H1 (cell line): ENCODE measurements at places on chromosomes 11 and 22.

DNA sequence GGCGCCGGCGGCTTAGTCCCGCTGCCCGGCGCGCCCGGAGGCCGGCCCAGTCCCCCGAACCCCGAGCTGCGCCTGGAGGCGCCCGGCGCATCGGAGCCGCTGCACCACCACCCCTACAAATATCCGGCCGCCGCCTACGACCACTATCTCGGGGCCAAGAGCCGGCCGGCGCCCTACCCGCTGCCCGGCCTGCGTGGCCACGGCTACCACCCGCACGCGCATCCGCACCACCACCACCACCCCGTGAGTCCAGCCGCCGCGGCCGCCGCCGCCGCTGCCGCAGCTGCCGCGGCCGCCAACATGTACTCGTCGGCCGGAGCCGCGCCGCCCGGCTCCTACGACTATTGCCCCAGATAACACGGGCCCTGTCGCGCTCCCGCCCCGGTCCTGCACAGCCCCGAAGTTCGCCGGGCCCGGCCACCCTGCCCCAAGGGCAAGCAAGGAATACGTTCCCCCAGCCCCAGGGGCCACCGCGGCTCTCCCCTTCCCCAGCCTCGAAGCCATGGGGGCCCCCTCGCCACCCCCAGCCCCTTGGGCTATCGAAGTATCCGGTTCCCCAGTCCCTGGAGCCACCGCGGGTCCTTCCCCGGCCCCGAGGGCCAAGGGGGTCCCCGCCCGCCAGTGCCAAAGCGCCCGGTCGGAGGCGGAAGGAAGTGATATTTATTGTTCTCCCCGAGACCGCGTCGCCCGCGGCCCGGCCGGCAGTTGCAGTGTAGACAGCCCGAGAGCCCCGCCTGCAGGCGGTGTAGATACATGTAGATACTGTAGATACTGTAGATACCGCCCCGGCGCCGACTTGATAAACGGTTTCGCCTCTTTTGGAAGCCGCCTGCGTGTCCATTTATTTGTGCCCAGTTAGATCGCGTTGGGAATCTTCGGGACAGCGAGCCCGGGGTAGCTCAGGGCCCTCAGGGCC lies 6.2 kb downstream of the TBX1 start:
- H3K36me3 ChIP-seq: no peaks in the 10 kb centered on the region
- no peak overlapping the region for H3K27ac ChIP-seq
- peak; percentile 87 for DNase-seq

- H3K4me3 ChIP-seq: peak overlapping the region; percentile 90
- H3K4me1 ChIP-seq: no peaks in the 10 kb centered on the region
- no peaks in the 10 kb centered on the region for H3K27me3 ChIP-seq
- H3K27ac ChIP-seq: peak overlapping the region; percentile 99
- peaks cover 17% of the 10 kb centered on the region for H3K36me3 ChIP-seq
Measured at GRCh38 chr11:57668434-57668782, 494 bp downstream of the ZDHHC5 start.

DNA sequence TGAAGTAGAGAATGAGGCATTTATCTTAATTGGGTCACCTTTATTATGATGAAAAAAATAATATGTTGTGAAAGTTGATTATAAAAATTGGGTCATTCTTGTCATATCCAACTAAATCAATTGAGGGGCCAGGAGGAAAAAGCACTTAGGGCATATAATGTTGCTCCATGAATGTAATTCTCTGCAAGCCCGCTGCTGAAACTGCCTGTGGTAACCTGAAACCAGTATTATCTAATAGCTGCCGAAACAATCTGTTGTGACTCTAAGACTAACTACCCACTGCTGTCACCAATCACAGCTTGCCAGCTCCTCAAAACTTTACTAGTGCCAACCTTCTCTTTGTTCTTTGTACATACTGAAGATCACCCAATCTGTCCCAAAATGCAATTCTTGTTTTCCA lies 115.8 kb downstream of the ATG16L2 start:
- no peaks in the 10 kb centered on the region for H3K36me3 ChIP-seq
- no peak overlapping the region for H3K27ac ChIP-seq
- no peak for DNase-seq

DNA sequence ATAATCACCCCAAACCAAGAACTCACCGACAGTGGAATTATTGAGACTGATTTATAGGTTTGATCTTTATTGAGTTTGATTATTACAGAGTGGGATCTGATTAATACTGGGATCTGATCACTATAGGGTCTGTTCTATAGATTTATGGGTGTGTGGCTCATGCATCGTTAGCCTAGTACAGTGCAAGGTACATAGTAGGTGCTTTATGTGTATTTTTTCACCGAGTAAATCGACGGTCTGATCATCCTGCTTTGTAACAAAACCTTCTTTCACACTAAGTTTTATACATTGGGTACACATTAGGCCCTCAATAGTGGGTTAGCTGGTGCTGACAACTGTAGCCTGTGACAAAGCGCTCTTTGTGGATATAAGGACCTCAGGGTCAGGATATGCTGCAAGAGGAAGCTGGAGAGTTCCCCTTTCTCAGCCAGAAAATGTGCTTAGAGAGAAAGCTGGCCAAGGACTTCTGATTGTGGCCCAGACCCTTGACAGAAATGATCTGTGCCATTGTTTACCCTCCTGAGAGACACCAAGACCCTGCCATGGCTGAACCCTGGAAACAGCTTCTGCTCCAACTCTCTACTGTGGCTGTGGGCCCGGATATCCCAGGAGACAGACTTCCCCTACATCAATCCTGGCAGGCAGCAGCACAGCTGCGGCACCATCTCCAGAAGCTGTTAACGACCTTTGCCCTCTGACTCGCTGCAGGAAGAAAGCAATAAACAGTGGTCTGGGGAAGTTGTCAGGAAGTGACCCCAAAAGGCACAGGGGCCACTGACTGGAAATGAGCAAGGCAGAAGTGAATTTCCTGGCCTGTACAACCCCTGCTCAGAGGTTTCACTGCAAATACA lies 16.1 kb upstream of the TPP1 start:
- no peak for DNase-seq
- no peak overlapping the region for H3K27ac ChIP-seq

GRCh38 chr11:14927146-14927545 lies 35.1 kb upstream of the CYP2R1 start:
- H3K27ac ChIP-seq: no peak overlapping the region
- H3K4me3 ChIP-seq: no peak overlapping the region
- no peaks in the 10 kb centered on the region for H3K27me3 ChIP-seq
- H3K36me3 ChIP-seq: no peaks in the 10 kb centered on the region
- no peaks in the 10 kb centered on the region for H3K4me1 ChIP-seq

- H3K27me3 ChIP-seq: peaks cover 12% of the 10 kb centered on the region
- H3K4me3 ChIP-seq: no peak overlapping the region
- H3K4me1 ChIP-seq: peaks cover 2% of the 10 kb centered on the region; the same call in 1 of the 2 replicates
- no peaks in the 10 kb centered on the region for H3K36me3 ChIP-seq
- no peak for DNase-seq
Measured at GRCh38 chr11:35654711-35655110, 7.9 kb upstream of the TRIM44 start.

GRCh38 chr11:107563702-107564101 lies 1.8 kb downstream of the ALKBH8 start:
- no peaks in the 10 kb centered on the region for H3K4me1 ChIP-seq
- H3K36me3 ChIP-seq: no peaks in the 10 kb centered on the region
- no peak for DNase-seq
- no peak overlapping the region for H3K4me3 ChIP-seq

GRCh38 chr22:28180804-28181731 lies 262.0 kb upstream of the PITPNB start:
- H3K27me3 ChIP-seq: no peaks in the 10 kb centered on the region
- no peaks in the 10 kb centered on the region for H3K36me3 ChIP-seq
- no peaks in the 10 kb centered on the region for H3K4me1 ChIP-seq
- no peak overlapping the region for H3K4me3 ChIP-seq

GRCh38 chr11:133738624-133739023 lies 106.7 kb downstream of the SPATA19 start:
- no peaks in the 10 kb centered on the region for H3K27me3 ChIP-seq
- no peaks in the 10 kb centered on the region for H3K36me3 ChIP-seq
- no peak overlapping the region for H3K27ac ChIP-seq
- peaks cover 3% of the 10 kb centered on the region; the same call in 1 of the 2 replicates for H3K4me1 ChIP-seq
- no peak for DNase-seq
- no peak overlapping the region for H3K4me3 ChIP-seq

- H3K4me1 ChIP-seq: no peaks in the 10 kb centered on the region
- no peaks in the 10 kb centered on the region for H3K36me3 ChIP-seq
- H3K27me3 ChIP-seq: no peaks in the 10 kb centered on the region
- no peak overlapping the region for H3K4me3 ChIP-seq
Measured at GRCh38 chr11:114270531-114271270, 25.5 kb upstream of the NNMT start.

- no peaks in the 10 kb centered on the region for H3K27me3 ChIP-seq
- no peak overlapping the region for H3K27ac ChIP-seq
- no peaks in the 10 kb centered on the region for H3K36me3 ChIP-seq
- no peak overlapping the region for H3K4me3 ChIP-seq
- no peak for DNase-seq
- H3K4me1 ChIP-seq: peaks cover 22% of the 10 kb centered on the region
Measured at GRCh38 chr11:68333173-68333572, 20.8 kb downstream of the LRP5 start.

DNA sequence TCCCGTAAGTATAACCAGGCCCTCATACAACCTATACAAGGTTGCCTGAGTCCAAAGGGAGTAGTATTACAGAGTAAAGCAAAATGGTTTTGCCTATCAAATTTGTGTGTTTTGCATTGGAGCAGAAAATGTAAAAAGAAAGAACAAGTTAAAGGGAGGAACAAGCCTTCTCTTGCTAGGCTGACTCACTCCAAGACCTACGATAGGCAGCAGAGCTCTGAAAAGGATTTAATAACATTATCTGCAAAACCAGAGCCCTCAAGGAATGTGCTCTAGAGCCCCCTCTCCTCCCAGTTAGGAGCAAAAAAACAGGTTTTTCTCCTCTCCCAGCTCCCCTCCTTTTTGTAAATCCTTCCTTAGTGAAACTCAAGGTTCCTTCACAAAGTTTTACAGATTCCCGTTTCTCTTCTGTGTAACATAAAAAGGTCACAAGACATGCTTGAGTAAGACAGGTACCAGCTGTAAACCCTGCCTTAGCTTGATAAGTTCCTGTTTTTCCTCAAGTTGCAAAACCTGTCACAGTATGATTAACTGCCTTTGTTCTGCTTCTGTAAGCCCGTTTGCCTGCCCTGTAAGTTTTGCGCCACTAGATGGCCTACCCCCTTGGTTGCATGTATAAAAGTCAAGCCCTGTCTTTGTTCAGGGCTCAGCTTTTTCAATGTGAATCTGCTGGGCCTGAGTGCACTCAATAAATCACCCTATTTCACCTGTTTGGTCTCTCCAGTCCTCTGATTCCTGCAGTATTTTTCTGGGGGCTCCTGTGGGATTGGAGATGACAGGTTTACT lies 498.2 kb downstream of the KCNA4 start:
- no peaks in the 10 kb centered on the region for H3K27me3 ChIP-seq
- DNase-seq: peak; percentile 52
- no peaks in the 10 kb centered on the region for H3K36me3 ChIP-seq
- no peaks in the 10 kb centered on the region for H3K4me1 ChIP-seq

DNA sequence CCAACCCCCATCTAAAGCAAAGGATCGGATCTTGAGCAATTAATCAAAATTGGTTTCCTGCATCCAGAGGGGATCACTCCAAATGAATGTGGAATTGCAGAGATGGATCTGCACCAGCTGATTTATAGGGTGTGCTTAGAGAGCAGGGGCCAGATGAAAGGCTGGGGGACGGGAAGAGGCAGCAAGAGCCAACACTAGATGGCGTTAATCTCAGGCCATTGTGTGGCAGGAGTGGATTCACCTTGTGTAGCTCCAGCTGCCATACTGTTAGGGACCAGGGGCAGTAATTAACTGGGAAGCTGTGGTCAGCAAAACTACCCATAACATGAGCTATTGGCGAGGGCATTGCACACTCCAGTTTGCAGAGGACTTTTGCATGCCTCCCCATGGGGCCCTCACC lies 35.6 kb downstream of the SERPINH1 start:
- no peaks in the 10 kb centered on the region; the same call in 1 of the 2 replicates for H3K4me1 ChIP-seq
- DNase-seq: no peak
- H3K27ac ChIP-seq: no peak overlapping the region
- no peaks in the 10 kb centered on the region for H3K27me3 ChIP-seq
- H3K4me3 ChIP-seq: no peak overlapping the region
